ENCODE measurements at places on chromosomes 11 and 22. TPM values are rescaled to one million over a fixed set of nuclear protein-coding genes. Genes with fewer than 3 reads are reported as not detected.

Gene NEFH
- 0.51 TPM for total RNA-seq

Gene APOL5
- total RNA-seq, result not detected

Gene CSNK2A3
- 2.2 TPM for total RNA-seq

Gene MN1
- total RNA-seq, result 6.5 TPM

DNA sequence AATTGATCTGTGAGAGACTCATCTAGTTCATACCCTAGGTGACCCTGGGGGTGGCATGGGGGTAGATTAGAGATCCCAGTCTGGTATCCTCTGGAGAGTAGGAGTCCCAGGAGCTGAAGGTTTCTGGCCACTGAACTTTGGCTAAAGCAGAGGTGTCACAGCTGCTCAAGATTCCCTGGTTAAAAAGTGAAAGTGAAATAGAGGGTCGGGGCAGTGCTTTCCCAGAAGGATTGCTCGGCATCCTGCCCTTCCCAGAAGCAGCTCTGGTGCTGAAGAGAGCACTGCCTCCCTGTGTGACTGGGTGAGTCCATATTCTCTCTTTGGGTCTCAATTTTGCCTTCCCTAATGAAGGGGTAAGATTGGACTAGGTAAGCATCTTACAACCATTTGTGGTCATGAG is 653 bp downstream of the IL18BP start:
- peak overlapping the region; percentile 34 for H3K4me3 ChIP-seq
- peaks cover 46% of the 10 kb centered on the region for H3K36me3 ChIP-seq
- DNase-seq, result no peak
- peak overlapping the region; percentile 53 for H3K27ac ChIP-seq

DNA sequence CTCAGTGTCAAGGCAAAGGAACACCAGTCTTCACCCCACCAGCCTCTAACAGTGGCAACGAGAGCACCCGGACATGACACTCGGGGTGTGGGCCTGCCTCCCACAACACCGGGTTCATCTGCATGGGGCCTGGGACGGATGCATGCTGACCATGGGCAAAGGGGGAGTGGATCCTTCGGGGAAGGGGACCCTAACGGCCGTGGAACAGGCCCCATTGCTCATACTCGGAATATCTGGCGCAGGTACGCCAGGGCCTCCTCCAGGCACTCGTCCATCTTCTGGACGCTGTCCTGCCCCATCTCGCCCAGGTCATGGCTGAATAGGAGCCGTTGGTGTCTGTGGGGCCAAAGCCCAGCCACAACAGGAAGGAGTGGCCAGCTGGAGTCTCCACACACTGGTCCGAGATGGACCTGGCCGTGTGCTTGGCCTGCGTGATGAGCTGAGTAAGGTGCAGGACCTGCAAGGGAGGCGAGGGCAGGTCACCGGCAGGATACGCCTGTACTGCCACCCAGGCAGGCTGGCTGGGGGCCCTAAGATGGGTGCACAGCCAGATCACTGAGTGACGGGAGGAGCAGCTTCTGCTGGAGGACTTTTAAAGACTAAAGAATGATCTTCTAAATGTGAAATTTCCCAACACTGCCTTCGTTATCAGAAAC is 96.8 kb downstream of the MED15 start:
- peaks cover 15% of the 10 kb centered on the region for H3K4me1 ChIP-seq
- DNase-seq, result no peak
- no peak overlapping the region for H3K27ac ChIP-seq
- no peak overlapping the region for H3K4me3 ChIP-seq

- H3K27ac ChIP-seq, result peak overlapping the region; percentile 67
- H3K27me3 ChIP-seq, result no peaks in the 10 kb centered on the region
- DNase-seq, result no peak
- H3K36me3 ChIP-seq, result no peaks in the 10 kb centered on the region
Observed at GRCh38 chr11:73320763-73321603, 12.9 kb downstream of the ARHGEF17 start.

DNA sequence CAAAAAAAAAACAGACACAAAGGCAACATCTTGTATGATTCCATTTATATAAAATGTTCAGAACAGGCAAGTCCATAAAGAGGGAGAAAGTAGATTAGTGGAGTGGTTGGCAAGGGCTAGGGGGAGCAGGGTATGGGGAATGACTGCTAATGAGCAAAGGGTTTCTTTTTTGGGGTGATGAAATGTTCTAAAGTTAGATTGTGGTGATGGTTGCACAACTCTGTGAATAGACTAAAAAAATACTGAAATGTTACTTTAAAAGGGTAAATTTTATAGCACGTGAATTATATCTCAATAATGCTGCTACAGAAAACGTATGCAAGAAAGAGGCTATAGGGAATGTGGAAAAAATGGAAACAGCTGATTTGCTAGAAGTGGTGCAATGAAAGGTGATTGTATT is 155.1 kb downstream of the TENM4 start:
- no peak overlapping the region for H3K4me3 ChIP-seq
- H3K4me1 ChIP-seq, result no peaks in the 10 kb centered on the region
- H3K36me3 ChIP-seq, result no peaks in the 10 kb centered on the region
- no peaks in the 10 kb centered on the region for H3K27me3 ChIP-seq
- no peak overlapping the region for H3K27ac ChIP-seq

GRCh38 chr22:46545086-46545792 is 7.8 kb upstream of the CELSR1 start:
- peaks cover 71% of the 10 kb centered on the region for H3K4me1 ChIP-seq
- peak; percentile 60 for DNase-seq
- H3K36me3 ChIP-seq, result no peaks in the 10 kb centered on the region
- no peak overlapping the region for H3K27ac ChIP-seq
- H3K27me3 ChIP-seq, result no peaks in the 10 kb centered on the region

DNA sequence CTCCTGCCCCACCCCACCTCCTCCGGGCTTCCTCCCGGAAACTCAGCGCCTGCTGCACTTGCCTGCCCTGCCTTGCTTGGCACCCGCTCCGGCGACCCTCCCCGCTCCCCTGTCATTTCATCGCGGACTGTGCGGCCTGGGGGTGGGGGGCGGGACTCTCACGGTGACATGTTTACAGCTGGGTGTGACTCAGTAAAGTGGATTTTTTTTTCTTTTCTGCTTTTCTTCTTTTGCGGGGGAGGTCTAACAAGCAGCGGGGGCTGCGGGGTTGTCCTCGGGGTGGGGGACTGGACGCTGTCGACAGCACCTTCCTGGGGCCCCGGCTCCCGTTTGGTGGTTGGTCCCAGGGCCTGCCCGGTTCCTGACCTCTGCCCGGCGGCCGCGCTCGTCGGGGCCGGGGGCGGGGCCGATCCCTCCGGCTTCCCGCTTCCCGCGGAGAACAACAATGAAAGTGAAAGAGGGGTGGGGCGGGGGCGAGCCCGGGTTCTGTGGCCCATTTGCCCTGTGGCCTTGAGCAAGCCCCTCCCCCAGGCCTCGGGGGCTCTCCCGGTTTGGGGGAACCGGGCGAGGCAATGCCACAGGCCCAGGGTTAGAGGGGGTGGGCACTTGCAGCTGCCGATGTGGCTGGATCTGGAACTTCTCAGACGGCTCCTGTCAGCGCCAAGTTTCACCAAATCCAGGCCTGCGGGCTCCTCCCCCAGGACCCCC is 975 bp upstream of the MDK start:
- no peak for DNase-seq
- peak overlapping the region; percentile 79 for H3K27ac ChIP-seq
- peaks cover 34% of the 10 kb centered on the region for H3K36me3 ChIP-seq
- H3K27me3 ChIP-seq, result no peaks in the 10 kb centered on the region

GRCh38 chr22:48043581-48043980 is 1281.1 kb downstream of the TBC1D22A start:
- no peak overlapping the region for H3K27ac ChIP-seq
- no peaks in the 10 kb centered on the region for H3K36me3 ChIP-seq
- H3K4me1 ChIP-seq, result no peaks in the 10 kb centered on the region
- DNase-seq, result no peak
- no peaks in the 10 kb centered on the region for H3K27me3 ChIP-seq

- H3K4me1 ChIP-seq, result peaks cover 29% of the 10 kb centered on the region
- no peak overlapping the region for H3K27ac ChIP-seq
- H3K4me3 ChIP-seq, result no peak overlapping the region
- H3K36me3 ChIP-seq, result peaks cover 98% of the 10 kb centered on the region
- DNase-seq, result no peak
- H3K27me3 ChIP-seq, result no peaks in the 10 kb centered on the region
Observed at GRCh38 chr22:38296372-38296771, 20.9 kb downstream of the CSNK1E start.

DNA sequence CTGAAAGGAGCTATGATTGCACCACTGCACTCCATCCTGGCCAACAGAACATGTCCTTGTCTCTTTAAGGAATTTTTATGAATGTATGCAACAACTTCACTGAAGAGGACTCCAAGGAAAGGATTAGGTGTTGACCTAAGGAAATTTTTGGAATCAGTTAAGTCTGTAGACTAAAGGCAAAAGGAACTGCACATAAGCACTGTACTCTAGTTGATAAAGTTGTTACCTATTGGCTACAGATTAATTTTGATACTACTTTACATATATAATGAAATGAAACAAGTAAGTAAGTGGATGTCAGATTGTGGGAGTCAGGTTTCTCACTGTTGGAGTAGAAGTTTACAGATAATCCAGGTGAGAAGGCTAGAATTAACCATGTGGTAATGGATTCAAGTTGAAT is 36.5 kb downstream of the TUG1 start:
- no peaks in the 10 kb centered on the region for H3K36me3 ChIP-seq
- no peaks in the 10 kb centered on the region for H3K4me1 ChIP-seq
- H3K27me3 ChIP-seq, result no peaks in the 10 kb centered on the region
- H3K27ac ChIP-seq, result no peak overlapping the region

- no peak overlapping the region for H3K4me3 ChIP-seq
- no peaks in the 10 kb centered on the region for H3K4me1 ChIP-seq
- no peak for DNase-seq
Observed at GRCh38 chr11:107908211-107908610, 20.0 kb upstream of the RAB39A start.

DNA sequence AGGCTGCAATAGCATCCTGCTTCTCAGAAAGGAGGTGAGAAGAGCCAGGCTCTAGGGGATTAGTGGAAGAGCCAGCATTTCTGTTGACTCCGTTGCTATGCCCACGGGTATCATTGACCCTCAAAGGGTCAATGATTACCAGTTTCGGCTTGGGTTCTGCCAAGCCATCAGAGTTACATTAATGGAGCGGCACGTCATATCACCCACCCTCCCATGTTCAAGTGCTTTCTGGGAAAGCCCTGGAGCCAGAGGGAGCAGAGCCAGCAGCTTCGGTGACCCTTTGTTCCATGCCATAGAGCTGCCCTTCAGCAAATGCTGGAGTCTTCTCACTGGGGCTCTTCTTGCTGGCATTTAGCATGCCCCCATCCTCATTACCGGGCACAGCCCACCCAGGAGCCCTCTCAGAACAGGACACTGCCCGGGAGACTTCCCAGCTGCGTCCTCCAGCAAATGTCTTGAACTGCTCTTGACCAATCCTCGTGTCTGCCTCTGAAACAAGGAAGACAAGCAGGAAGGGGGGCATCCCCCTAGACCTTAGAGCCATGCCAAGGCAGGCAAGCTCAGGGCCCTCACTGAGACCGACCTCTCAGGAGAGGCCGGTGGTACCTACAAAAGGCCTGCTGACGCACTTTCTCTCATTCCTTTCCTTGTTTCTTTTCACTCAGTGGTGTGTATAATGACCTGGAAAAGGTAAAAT is 14.6 kb downstream of the KCNJ1 start:
- H3K4me1 ChIP-seq, result no peaks in the 10 kb centered on the region
- no peak overlapping the region for H3K4me3 ChIP-seq
- no peak overlapping the region for H3K27ac ChIP-seq
- no peaks in the 10 kb centered on the region for H3K27me3 ChIP-seq
- no peak for DNase-seq
- H3K36me3 ChIP-seq, result no peaks in the 10 kb centered on the region

GRCh38 chr11:129316781-129317180 is 58.9 kb upstream of the BARX2 start:
- DNase-seq, result no peak
- peak overlapping the region; percentile 82 for H3K27ac ChIP-seq
- H3K36me3 ChIP-seq, result no peaks in the 10 kb centered on the region
- H3K27me3 ChIP-seq, result no peaks in the 10 kb centered on the region
- H3K4me3 ChIP-seq, result no peak overlapping the region

- DNase-seq, result no peak
- peaks cover 16% of the 10 kb centered on the region for H3K4me1 ChIP-seq
- H3K27ac ChIP-seq, result no peak overlapping the region
- no peak overlapping the region for H3K4me3 ChIP-seq
Observed at GRCh38 chr11:130123414-130124040, 36.1 kb upstream of the ST14 start.

GRCh38 chr11:33000181-33000580 is 15.5 kb upstream of the DEPDC7 start:
- no peaks in the 10 kb centered on the region for H3K27me3 ChIP-seq
- no peaks in the 10 kb centered on the region for H3K4me1 ChIP-seq
- H3K4me3 ChIP-seq, result no peak overlapping the region
- no peak overlapping the region for H3K27ac ChIP-seq

GRCh38 chr11:61140416-61140815 is 20.8 kb downstream of the VPS37C start:
- H3K4me3 ChIP-seq, result no peak overlapping the region
- no peak overlapping the region for H3K27ac ChIP-seq
- H3K27me3 ChIP-seq, result no peaks in the 10 kb centered on the region
- DNase-seq, result no peak
- peaks cover 29% of the 10 kb centered on the region for H3K4me1 ChIP-seq

DNA sequence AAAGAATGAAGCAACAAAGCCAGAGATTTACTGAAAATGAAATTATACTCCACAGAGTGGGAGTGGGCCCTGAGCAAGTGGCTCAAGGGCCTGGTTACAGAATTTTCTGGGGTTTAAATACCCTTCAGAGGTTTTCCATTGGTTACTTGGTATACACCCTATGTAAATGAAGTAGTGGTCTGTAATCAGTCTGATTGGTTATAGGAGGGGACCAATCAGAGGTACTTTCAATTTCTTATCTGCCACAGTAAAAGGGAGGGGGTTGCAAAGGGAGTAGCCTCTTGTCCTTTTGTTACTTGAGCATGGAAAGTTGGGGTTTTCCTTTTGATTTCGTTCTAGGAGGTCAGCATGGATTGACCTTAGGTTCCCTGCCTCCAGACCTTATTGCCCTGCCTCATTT is 63.5 kb downstream of the ATM start:
- no peaks in the 10 kb centered on the region for H3K27me3 ChIP-seq
- no peak overlapping the region for H3K27ac ChIP-seq
- peaks cover 80% of the 10 kb centered on the region for H3K36me3 ChIP-seq
- no peaks in the 10 kb centered on the region for H3K4me1 ChIP-seq

DNA sequence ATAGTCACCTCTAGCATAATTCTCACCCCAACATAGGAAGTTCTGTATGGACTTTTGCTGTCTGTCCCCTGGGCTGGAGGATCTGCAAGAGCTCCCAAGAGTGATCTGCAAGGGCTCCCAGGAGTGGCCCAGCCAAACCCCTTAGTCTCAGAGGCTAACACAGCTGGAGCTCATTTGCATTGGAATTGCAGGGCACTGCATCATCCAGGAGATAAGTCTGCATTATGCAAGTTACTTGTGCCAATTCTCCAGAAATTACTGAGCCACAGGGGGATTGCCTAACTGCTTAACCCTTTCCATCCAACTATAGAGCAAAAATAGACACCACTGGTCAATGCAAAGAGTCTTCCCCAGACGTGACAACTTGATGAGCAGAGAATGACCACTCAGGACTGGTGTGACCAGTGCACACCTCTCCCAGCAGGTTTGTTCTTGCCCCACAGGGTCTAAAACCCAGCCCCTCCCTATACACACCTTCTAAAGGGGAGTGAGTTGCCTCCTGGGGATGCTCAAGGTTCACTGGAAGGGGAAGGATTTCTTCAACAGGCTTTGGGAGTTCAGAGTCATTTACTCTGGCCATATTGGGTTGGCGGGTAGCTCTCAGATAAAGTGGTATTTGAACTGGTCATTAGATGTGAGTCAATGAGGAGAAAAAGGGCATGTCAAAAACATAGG is 38.4 kb downstream of the POU2AF3 start:
- H3K27me3 ChIP-seq, result no peaks in the 10 kb centered on the region
- peaks cover 19% of the 10 kb centered on the region for H3K4me1 ChIP-seq
- H3K4me3 ChIP-seq, result no peak overlapping the region
- no peaks in the 10 kb centered on the region for H3K36me3 ChIP-seq

GRCh38 chr11:75532200-75533048 is 6.7 kb upstream of the GDPD5 start:
- H3K36me3 ChIP-seq, result no peaks in the 10 kb centered on the region
- no peaks in the 10 kb centered on the region for H3K27me3 ChIP-seq
- H3K4me1 ChIP-seq, result peaks cover 11% of the 10 kb centered on the region
- peak; percentile 82 for DNase-seq

All from suprapubic skin (tissue), 4 donors.